ENCODE measurements at places on chromosomes 3 and 15.

GRCh38 chr15:78044407-78045155 is 32.9 kb downstream of the TBC1D2B start:
- no peak for DNase-seq

DNA sequence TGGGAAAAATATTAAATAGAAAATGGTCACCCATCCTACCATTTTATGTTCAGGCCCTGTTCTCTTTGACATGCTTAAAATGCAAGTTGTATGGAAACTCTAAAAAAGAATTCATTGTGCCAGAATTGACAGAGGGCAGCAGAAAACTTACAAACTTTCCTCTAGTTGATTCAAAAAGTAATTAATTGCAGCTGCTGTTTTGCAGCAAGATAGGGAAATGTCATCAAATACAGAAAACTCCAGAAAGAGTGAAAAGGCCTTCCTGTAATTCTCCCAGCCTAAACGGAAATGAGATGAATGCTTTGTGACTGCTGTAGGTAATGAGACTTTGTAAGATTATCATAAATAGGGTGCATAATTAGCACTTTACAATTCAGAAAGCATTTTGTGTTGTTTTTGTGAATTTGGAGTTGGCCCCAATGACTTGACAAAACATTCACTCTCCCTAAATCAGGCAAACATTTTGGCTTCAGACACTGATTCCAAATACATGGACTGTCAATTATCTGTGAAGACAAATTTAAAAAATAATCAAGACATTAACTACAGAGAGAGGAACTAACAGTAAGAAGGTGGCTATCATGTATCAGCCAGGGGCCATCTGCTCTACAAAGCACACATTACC is 861.8 kb downstream of the SQOR start:
- DNase-seq, result no peak

- DNase-seq, result no peak
Measured at GRCh38 chr3:132788301-132788671, 66.1 kb upstream of the NPHP3 start.

GRCh38 chr3:62607287-62608029 is 234.1 kb upstream of the FEZF2 start:
- DNase-seq, result no peak

DNA sequence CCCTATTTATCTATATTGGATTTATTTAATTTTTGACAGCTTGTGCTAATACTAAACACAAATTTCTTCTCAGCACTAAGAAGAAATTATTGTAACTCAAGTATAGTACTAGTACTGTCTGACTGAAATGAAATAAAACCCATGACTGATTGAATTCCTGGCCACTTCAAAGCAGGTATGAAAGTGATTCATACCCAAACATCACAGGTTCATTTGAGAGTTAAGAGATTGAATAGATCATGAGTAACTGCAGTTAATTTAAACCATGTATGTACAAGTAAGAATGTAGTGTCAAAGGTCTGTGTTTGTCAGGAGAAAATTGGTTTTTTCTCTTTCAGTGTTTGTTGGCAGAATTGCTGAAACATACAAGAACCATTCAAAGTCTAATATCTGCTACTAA is 332.0 kb upstream of the GRM7 start:
- DNase-seq, result no peak

GRCh38 chr15:45648521-45649200 is 13.8 kb downstream of the SQOR start:
- no peak for DNase-seq
